ENCODE measurements at places on chromosomes 16 and 17. TPM values are rescaled to one million over a fixed set of nuclear protein-coding genes. Genes with fewer than 3 reads are reported as not detected.

GRCh38 chr16:12387311-12387710, 410.8 kb downstream of the SNX29 start:
- H3K36me3 ChIP-seq = peaks cover 5% of the 10 kb centered on the region
- peaks cover 2% of the 10 kb centered on the region for H3K4me1 ChIP-seq
- peaks cover 5% of the 10 kb centered on the region for H3K27me3 ChIP-seq
- no peak overlapping the region for H3K4me3 ChIP-seq
- no peak for DNase-seq

GRCh38 chr17:9115214-9116191, 94.2 kb downstream of the NTN1 start:
- DNase-seq = peak; percentile 64
- H3K27ac ChIP-seq = no peak overlapping the region
- peaks cover 3% of the 10 kb centered on the region for H3K4me1 ChIP-seq
- no peaks in the 10 kb centered on the region for H3K36me3 ChIP-seq

GRCh38 chr17:6020376-6021010, 49.7 kb upstream of the WSCD1 start:
- no peaks in the 10 kb centered on the region for H3K4me1 ChIP-seq
- no peak overlapping the region for H3K4me3 ChIP-seq
- H3K36me3 ChIP-seq = no peaks in the 10 kb centered on the region

Gene CD68
- total RNA-seq = not detected

GRCh38 chr16:54397190-54397835, 110.7 kb upstream of the IRX3 start:
- H3K36me3 ChIP-seq = no peaks in the 10 kb centered on the region
- no peak overlapping the region for H3K4me3 ChIP-seq
- peaks cover 2% of the 10 kb centered on the region for H3K4me1 ChIP-seq

DNA sequence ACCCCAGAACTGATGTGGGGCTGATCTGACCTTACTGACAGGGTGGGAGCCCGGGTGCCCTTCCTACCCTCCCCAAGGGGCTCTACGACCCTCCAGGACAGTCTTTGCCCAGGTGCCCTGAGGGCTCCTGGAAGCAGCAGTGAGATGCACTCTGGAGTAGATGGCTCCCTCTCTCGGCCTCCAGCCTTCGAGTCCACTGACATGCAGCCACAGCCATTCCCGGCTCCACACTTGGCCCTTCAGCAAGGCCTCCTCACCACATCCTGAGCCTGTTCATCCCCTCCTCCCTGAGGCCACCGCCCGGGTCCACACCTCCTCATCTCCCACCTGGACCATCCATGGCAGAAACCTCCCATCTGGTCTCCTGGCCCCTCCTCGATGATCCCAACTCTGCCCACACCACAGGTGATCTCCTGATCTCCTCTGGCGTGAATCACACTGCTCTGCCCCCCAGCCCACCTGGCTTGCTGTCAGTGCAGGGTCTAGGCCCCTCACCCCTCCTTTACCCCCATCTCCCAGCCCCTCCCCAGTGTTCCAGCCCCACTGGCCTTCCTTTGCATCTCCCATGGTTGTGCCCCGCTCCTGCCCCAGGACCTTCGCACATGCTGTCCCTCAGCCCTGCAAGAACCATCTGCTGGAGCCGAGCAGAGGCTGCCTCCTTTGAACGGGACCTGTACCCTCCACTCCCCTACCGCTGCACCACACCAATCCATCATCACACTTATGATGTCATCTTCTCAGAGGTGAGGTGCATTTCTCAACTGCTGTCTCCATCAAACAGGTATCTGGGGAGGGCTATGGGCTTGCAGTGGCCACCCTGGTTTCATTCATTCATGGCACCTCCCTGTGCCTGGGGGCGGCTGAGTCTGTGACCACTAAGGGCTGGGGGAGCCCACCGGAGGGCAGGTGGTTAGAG, 44.7 kb downstream of the SOCS1 start:
- no peaks in the 10 kb centered on the region for H3K36me3 ChIP-seq
- H3K27ac ChIP-seq = no peak overlapping the region
- DNase-seq = no peak
- peaks cover 9% of the 10 kb centered on the region for H3K27me3 ChIP-seq
- H3K4me3 ChIP-seq = no peak overlapping the region

GRCh38 chr16:66693149-66693548, 3.4 kb downstream of the CMTM4 start:
- H3K27ac ChIP-seq = no peak overlapping the region
- H3K4me3 ChIP-seq = no peak overlapping the region
- H3K27me3 ChIP-seq = peaks cover 7% of the 10 kb centered on the region
- DNase-seq = no peak
- no peaks in the 10 kb centered on the region for H3K36me3 ChIP-seq
- H3K4me1 ChIP-seq = no peaks in the 10 kb centered on the region

GRCh38 chr17:29293890-29294579, at the start of gene NUFIP2:
NUFIP2 (minus strand) TSS chr17:29294148; CDS start chr17:29294059, 89 bp downstream.
- H3K27me3 ChIP-seq = peaks cover 8% of the 10 kb centered on the region
- H3K4me3 ChIP-seq = peak within 1 kb of the TSS; percentile 100
- peak within 1 kb of the TSS; percentile 99 for H3K27ac ChIP-seq
- peak; percentile 98 for DNase-seq

Gene AGRP
- not detected for total RNA-seq

Gene ERN2
- 0.64 TPM for total RNA-seq

DNA sequence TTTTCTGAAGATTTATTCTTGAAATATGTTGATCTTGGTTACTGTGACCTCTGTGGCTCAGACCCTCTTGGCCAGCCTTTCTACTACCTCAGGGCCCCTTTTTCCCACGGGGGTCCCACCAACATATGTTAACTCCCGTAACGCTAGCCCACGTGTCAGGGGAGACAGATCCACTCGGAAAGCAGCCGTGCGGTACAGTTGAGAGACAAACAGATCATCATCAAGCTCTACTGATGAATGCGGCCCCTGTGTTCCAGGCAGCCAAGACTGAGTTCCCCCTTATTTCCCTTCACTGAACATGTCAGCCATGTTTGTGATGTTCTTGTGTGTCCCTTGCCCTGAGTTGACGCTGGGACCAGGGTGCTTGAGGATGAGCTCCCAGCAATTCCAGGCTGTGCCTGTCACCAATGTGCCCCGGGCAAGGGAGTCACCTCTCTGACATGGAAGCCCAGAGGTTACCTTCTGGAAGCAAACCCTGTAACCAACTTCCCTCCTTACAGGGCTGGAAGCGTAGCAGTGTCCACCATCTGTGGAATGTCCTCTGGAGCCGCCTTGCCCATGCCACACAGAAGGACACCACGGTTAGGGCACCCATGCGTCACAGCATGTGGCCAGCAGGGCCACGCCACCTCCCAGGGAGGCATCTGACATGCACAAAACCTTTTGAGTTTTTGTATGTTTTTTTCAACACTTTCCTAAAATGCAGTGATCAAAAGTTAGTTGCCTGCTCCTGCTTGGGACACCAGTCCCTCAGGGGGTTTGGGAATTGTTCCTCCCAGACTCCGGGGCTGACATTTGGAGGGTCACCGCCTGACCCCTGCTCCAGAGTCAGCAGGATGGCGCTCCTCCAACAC, 193.7 kb upstream of the CHMP6 start:
- peaks cover 43% of the 10 kb centered on the region for H3K4me1 ChIP-seq
- H3K36me3 ChIP-seq = peaks cover 10% of the 10 kb centered on the region
- no peak overlapping the region for H3K27ac ChIP-seq

Gene DPEP2
- not detected for total RNA-seq

DNA sequence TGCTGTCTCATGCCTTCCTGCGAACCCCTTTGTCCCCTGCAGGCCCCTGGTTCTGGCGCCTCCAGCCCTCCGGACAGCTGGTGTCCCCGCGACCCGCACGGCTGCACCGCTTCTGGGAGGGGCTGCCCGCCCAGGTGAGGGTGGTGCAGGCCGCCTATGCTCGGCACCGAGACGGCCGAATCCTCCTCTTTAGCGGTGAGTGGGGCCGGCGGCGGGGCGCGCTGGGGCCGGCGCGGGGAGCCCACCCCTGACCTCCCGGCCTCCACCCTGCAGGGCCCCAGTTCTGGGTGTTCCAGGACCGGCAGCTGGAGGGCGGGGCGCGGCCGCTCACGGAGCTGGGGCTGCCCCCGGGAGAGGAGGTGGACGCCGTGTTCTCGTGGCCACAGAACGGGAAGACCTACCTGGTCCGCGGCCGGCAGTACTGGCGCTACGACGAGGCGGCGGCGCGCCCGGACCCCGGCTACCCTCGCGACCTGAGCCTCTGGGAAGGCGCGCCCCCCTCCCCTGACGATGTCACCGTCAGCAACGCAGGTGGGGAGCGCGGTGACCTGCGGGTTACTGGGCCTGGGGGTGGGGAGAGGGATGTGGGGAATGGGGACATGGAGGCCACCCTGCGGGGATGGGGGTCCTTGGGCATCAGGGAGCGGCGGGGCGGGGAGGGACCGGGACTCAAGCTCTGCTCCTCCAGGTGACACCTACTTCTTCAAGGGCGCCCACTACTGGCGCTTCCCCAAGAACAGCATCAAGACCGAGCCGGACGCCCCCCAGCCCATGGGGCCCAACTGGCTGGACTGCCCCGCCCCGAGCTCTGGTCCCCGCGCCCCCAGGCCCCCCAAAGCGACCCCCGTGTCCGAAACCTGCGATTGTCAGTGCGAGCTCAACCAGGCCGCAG, 7.1 kb upstream of the IL32 start:
- no peaks in the 10 kb centered on the region for H3K36me3 ChIP-seq
- no peaks in the 10 kb centered on the region for H3K4me1 ChIP-seq
- no peak overlapping the region for H3K27ac ChIP-seq
- H3K4me3 ChIP-seq = peak overlapping the region; percentile 84
- H3K27me3 ChIP-seq = peaks cover 7% of the 10 kb centered on the region

Gene OR3A3
- total RNA-seq = not detected

Gene HOXB5
- not detected for total RNA-seq

- H3K4me1 ChIP-seq = peaks cover 26% of the 10 kb centered on the region
- DNase-seq = no peak
- H3K36me3 ChIP-seq = peaks cover 11% of the 10 kb centered on the region
- H3K27me3 ChIP-seq = peaks cover 10% of the 10 kb centered on the region
These were observed 8.0 kb upstream of the KCNG4 start for GRCh38 chr16:84247844-84248243.

All from glutamatergic neuron (in vitro differentiated cells).